Central memory CD4-positive, alpha-beta T cell (primary cell): ENCODE measurements at places on chromosomes 1 and 21.

GRCh38 chr1:208183977-208184911, 59.9 kb downstream of the PLXNA2 start:
- DNase-seq = no peak

DNA sequence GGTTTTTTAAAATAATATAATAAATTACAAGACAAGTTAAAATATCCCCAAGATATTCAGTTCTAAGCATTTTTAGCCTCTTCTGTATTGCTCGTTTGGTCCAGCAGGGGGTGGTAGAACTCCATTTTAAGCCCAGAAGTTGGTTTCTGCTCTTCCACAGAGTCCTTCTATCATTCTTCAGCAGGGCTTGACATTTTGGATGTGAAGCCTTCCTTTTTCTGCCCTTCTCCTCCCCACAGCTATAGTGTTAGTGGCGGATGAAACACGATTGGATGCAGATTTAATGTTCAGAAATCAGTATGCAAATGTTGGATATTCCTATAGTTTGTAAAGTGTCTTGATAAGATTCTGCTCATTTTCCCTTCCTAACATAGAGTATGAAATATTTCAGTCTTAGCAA, 1.4 kb downstream of the NCAM2 start:
- DNase-seq = no peak

DNA sequence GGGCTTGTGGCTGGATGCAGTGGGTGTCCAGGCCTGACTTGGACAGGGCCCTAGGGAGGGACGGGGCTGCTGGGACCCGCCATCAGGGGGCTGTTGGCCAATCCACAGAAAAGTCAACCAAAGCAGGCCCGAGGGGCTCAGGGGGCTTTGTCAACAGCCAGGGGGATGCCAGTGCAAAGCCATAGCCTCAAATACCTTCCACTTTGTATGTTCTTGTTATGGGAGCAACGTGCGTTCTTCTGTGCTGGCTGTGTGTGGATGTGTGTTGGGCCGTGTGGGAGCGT, 35.4 kb upstream of the ARF1 start:
- DNase-seq = no peak

DNA sequence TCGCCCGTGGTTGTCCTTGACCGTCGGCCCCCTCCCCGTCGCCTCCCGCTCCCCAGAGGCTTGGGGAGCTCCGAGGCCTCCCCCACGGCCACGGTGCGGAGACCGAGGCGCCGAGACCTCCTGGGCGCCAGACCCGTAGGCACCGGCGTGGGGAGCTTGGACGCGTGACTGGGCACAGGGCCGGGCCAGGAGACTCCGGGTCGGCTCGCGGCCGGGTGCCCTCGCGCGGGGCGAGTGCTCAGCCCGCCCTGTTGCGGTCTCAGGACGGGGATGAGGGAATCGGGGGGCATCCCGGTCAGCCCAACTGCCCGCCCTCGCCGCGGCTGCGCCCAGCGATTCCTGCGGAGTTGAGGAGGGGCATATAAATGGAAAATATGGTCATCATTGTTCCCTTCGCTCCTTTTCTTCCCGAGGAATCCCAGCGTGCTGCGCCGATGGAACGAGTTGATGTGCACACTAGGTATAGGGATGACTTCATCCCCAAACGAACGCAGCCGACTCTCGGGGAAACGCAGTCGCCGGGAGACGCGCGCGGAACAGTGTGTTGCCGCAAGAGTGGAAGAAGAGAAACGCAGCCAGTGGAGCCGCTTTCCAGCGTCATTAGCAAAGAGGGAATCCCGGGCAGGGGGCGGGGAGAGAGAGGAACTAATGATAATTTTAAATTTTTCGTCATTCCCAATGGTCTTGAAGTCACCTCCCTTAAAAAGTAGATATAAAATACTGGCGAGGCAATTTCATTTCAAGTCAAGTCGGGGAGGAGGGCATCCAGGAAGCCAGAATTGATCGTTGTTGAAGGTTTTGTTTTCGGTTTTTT, 747 bp upstream of the ENAH start:
- DNase-seq = peak; percentile 3

- no peak for DNase-seq
Observed at GRCh38 chr1:99171184-99171813, 93.0 kb upstream of the PLPPR4 start.

- no peak for DNase-seq
Observed at GRCh38 chr1:216830424-216831210, 107.4 kb upstream of the ESRRG start.

GRCh38 chr1:85116856-85117255, 68.6 kb upstream of the MCOLN3 start:
- DNase-seq = no peak

DNA sequence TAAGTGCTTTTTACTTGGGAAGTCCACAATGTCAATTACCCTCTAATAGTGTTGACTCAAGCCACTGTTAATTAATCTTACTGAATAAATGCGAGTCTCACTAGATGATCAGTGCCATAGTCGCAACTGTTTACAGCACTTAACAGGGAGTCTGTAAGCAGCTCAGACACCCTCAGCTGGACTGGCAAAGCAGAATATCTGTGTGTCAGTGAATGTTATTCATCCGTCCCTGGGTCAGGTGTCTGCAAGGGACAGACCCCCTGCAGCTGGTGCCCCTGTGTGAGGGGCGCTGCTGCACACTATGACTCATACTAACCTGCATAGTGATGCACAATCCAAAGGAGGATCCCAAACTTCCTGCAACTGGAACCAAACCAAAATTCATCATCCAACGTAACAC, 306.5 kb downstream of the HHIPL2 start:
- DNase-seq = no peak
